ENCODE measurements at places on chromosomes 3 and 15.
A peak's percentile ranks its signal among the peaks of the same experiment; 100 is the strongest.

- H3K27ac ChIP-seq, result no peak overlapping the region
Measured at GRCh38 chr3:87780811-87781210, 278.0 kb downstream of the CGGBP1 start.

DNA sequence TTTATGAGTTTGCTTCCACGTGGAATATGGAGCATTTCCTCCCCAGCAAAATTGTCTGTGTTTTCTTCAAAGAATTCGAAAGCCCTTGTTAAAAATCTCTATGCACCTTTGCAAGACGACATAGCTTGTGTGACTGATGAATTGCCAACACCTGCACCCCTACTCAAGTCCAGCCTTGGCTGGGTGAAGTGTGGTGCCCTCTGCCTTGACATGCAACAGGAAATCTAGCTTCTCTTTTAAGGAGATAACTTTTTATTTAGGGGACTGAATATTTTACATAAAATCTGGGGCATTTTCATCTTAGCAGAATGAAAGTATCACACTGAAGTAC is 647 bp downstream of the HMG20A start:
- peak overlapping the region; percentile 97 for H3K27ac ChIP-seq
- peaks cover 58% of the 10 kb centered on the region for H3K4me1 ChIP-seq
- no peaks in the 10 kb centered on the region for H3K36me3 ChIP-seq
- no peak for DNase-seq
- H3K4me3 ChIP-seq, result peak overlapping the region; percentile 91

DNA sequence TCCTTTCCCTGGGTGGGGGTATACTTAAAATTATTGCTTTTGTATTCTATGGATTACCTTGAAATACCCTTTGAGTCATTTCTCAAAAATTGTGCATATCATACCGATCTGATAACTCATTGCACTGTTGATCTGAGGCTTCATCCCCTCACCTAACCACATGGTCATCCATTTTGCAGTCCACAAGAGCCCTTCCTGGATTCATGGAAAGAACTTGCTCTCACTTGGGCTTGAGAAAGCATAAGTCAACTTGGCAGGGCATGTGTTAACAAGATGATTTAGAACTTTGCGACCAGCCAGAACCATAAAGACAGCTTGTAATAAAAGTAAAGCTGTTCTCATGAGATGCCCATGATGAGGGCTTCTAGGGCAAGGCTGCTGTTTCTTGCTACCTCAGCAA is 22.2 kb downstream of the MME start:
- H3K36me3 ChIP-seq, result no peaks in the 10 kb centered on the region
- H3K4me1 ChIP-seq, result no peaks in the 10 kb centered on the region
- no peak overlapping the region for H3K4me3 ChIP-seq
- no peak for DNase-seq
- H3K27ac ChIP-seq, result no peak overlapping the region

- H3K36me3 ChIP-seq, result peaks cover 6% of the 10 kb centered on the region
- H3K4me3 ChIP-seq, result no peak overlapping the region
- DNase-seq, result no peak
- no peaks in the 10 kb centered on the region for H3K27me3 ChIP-seq
Measured at GRCh38 chr15:42191610-42192346, 16.3 kb downstream of the VPS39 start.

DNA sequence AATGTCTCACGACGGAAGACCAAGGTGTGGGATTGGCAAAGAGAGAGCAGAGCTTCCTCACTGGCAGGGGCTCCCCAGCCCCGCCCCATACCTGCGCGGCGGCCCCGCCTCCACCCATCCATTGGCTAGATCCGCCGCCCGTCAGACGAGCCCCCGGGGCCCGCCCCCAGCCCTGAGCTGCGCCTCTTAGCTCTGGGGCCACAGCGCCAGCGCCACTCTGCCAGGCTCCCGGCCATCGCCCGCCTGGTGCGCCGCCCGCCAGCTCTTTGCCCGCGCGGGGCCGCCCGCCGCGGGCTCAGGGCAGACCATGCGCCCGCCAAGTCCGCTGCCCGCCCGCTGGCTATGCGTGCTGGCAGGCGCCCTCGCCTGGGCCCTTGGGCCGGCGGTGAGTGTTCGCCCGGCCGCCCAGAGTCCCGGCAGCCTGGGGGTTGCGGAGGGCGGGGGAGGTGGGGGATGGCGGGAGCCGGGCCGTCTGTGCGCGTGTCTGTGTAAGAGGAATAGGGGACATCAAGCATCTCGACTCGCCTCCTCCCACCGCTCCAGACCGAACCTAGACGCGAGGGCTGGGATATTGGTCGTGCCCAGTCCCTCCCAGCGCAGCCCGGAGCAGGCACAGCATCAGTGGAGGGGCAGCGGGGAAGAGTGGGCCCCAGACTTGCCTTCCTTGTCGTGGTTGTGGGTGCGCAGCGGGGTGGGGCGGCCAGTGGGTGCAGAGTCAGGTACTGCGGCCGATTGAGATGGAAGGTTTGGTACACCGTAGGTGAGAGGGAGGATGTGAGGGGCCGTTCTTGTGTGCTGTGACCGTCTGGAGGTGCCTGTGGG is at the start of gene VIPR1:
TSS of gene VIPR1 (plus strand) at position 215 of the 822 bp plus-strand sequence. CDS start at position 308, 93 bp downstream.
- H3K4me1 ChIP-seq, result peaks cover 8% of the 10 kb centered on the region
- H3K36me3 ChIP-seq, result no peaks in the 10 kb centered on the region
- peaks cover 36% of the 10 kb centered on the region for H3K27me3 ChIP-seq
- DNase-seq, result peak; percentile 73

DNA sequence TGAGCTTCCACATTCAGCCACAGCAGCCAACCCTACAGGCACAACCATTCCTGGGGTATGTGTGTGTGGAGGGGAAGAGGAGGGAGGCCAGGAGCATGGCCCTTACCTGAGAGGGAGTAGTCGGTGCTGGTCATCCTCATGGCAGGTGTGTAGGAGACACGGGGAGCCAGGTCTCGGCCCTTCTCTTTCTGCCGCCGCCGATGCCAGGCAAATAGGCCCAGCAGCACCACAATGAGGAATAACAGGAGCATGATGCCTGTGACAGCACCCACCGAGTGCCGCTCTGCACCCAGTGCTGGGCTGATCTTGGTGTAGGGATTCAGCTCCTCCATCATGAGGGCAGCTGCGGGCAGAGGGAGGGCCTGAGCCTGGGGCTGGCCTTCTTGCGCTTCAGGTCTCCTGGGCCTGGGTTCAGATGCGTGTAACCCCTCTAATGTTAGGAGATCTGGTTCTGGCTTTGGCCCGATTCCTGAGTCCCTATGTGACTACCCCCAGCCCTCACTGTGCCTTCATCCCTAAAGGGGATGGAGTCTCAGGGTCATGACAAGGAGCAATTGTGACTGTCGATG is 44.4 kb downstream of the RAB11A start:
- no peaks in the 10 kb centered on the region for H3K27me3 ChIP-seq
- H3K27ac ChIP-seq, result no peak overlapping the region
- no peaks in the 10 kb centered on the region for H3K36me3 ChIP-seq

DNA sequence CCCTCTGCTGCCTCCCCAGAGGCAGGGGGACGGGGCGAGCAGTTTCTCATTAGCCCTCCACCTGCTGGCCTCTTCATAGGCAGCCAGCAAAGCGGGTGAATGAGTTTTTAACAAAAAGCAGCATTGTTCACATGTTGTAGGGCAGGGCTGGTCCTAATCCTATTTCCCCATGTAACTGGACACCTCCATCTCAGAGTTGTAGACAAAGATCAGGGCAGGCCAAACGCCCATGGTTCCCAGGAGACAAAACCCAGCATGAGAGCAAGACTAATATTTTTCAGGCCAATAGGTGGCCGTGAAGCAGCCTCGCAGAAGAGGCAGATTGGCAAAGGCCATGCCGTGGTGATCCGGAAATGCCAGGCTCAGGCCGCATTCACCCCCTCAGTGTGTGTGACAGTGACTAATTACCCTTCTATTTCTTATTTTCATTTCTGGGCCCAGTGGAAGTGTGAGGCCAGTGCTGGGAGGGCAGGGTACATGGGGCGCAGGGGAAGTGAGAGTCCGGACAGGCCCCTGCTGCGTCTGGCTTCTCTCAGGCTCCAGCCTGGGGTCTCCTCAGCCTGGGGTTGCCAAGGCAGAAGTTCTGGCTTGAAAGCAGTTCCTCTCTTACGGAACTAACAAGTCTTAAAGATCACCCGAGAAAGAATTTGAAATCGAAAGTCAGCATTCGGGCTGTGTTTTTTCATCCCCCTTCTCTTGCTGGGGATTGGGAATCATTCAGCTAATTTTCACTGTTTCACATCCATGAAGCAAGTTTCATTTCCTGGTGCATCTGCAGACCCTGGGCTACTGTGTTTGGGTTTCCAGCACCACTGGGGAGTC is 64.8 kb downstream of the BOC start:
- DNase-seq, result peak; percentile 53
- no peaks in the 10 kb centered on the region for H3K36me3 ChIP-seq
- H3K27ac ChIP-seq, result peak overlapping the region; percentile 28
- peak overlapping the region; percentile 45 for H3K4me3 ChIP-seq
- H3K4me1 ChIP-seq, result no peaks in the 10 kb centered on the region

DNA sequence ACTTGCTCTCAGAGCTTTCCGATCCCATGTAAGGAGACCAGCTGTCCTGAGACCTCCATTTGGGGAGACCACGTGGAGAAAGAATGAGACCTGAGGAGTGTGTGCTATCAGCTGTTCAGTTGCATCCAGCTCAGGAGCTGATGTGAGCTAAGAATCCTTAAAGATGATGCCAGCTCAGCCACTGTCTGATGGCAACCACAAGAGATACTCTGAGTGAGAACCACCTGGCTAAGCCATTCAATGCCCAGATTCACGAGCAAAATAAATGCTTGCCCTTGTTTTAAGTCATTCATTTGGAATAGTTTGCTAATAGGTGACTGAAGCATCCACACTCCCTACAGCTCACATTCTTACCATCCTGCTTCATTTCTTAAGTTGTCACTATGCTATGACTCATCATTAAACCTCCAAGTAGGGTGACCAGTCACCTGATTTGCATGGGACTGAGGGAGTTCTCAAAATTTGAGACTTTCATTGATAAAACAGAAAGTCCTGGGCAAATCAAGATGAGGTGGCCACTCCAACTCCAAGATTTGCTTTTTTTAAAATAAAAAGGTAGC is 56.4 kb downstream of the SPTSSB start:
- H3K4me1 ChIP-seq, result no peaks in the 10 kb centered on the region
- DNase-seq, result no peak
- no peaks in the 10 kb centered on the region for H3K27me3 ChIP-seq
- H3K36me3 ChIP-seq, result no peaks in the 10 kb centered on the region
- no peak overlapping the region for H3K27ac ChIP-seq
- H3K4me3 ChIP-seq, result no peak overlapping the region

- no peaks in the 10 kb centered on the region for H3K27me3 ChIP-seq
- H3K27ac ChIP-seq, result no peak overlapping the region
- H3K36me3 ChIP-seq, result no peaks in the 10 kb centered on the region
- no peak for DNase-seq
- H3K4me1 ChIP-seq, result no peaks in the 10 kb centered on the region
- H3K4me3 ChIP-seq, result no peak overlapping the region
Measured at GRCh38 chr15:58513726-58514336, 82.0 kb downstream of the LIPC start.

DNA sequence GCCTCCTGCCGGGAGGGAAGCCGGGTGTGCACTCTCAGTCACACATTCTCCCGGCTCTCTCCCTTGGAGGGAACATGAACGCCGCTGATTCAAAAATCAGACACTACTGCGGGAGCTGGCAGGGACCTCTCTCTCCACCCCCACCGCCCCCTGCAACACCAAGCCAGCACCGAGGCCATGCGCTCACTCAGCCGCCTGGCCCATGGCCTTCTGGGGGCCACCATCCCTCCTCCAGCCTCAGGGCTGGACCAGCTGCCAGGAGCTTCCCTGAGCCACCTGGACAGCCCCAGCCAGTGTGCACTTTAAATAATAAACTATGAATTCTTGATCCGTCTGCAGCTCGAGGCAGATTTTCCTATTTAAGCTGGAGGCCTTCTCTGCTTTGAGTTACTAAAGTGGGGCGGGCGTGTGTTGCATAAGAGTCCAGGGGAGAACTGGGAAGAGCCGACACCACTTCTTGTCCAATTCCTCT is 30.6 kb downstream of the ADAMTS17 start:
- DNase-seq, result no peak
- no peak overlapping the region for H3K27ac ChIP-seq
- no peaks in the 10 kb centered on the region for H3K36me3 ChIP-seq
- H3K4me3 ChIP-seq, result no peak overlapping the region
- no peaks in the 10 kb centered on the region for H3K27me3 ChIP-seq
- H3K4me1 ChIP-seq, result no peaks in the 10 kb centered on the region

DNA sequence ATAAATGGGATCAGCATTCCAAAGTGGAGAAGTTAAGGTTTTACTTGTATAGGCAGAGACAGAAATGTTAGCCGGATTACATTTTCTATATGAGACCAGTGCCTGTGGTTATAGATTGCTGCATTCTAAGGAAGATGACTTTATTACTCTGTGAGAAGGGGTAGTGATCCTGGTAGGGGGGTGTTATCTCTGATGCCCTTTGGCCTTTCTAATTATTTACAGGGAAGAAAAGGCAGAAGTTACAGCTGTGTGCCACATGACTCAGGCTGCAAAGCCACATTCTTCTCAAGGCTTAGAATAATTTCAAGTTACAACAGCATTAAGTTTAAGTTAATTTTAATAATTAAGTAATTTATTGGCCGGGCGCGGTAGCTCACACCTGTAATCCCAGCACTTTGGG is 2.2 kb upstream of the TMC3 start:
- H3K4me3 ChIP-seq, result no peak overlapping the region
- no peak for DNase-seq
- H3K36me3 ChIP-seq, result no peaks in the 10 kb centered on the region
- H3K27ac ChIP-seq, result no peak overlapping the region
- H3K27me3 ChIP-seq, result peaks cover 6% of the 10 kb centered on the region
- H3K4me1 ChIP-seq, result no peaks in the 10 kb centered on the region

DNA sequence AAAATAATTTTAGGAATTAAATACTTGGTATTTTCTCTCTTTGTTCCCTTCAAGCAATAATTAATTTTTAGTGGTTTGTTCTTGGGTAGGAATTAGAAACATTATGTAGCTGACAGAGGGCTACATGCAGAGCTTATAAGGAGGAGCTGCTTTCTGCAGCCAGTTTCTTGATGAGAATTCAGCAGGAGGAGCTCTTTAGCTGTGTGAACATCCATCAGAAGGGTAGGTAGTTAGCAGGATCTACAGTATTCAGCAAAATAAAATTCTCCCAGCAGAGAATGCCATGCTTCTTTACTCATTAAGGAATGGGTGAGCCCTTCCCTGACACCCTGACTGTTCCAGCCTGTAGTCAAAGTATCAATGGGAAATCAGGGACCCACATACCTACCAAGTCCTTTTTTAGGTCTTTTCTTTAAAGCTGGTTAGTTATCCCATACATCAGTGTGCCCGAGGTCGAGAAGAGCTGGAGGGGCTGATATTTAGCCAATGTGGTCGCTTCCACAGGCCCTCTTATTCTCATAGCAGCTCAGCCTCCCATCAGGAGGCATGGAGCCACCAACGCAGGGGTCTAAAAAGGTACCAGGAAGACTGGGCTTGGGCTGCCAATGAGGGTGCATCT is 54.0 kb downstream of the KCNAB1 start:
- H3K4me3 ChIP-seq, result no peak overlapping the region
- no peaks in the 10 kb centered on the region for H3K4me1 ChIP-seq
- no peaks in the 10 kb centered on the region for H3K36me3 ChIP-seq
- DNase-seq, result no peak
- H3K27me3 ChIP-seq, result no peaks in the 10 kb centered on the region

DNA sequence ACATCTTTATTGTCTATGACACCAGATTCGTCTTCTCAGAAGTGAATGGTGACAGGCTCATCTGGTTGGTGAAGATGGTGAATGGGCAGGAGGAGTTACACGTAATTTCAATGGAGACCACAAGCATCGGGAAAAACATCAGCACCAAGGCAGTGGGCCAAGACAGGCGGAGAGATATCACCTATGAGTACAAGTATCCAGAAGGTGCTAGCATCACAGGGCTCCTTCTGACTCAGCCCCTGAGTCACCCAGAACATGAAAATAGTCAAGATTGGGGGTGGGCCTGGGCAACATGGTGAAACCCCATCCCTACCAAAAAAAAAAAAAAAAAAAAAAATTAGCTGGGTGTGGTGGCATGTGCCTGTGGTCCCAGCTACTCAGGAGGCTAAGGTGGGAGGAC is 32.6 kb downstream of the TGM4 start:
- no peak for DNase-seq
- no peak overlapping the region for H3K27ac ChIP-seq
- H3K4me1 ChIP-seq, result no peaks in the 10 kb centered on the region
- no peaks in the 10 kb centered on the region for H3K36me3 ChIP-seq
- H3K27me3 ChIP-seq, result no peaks in the 10 kb centered on the region

Data from psoas muscle (tissue), 8 donors.